ENCODE measurements at places on chromosomes 7 and 10. TPM values are rescaled to one million over a fixed set of nuclear protein-coding genes. Genes with fewer than 3 reads are reported as not detected.

FAM25G gene
- total RNA-seq = not detected

MRC1 gene
- not detected for total RNA-seq

FRMD4A gene
- 11.1 TPM for total RNA-seq

LIPJ gene
- not detected for total RNA-seq

AGAP9 gene
- total RNA-seq = 11.5 TPM

FBXL13 gene
- 0.83 TPM for total RNA-seq
